AML-193 (cell line): ENCODE measurements at places on chromosomes 2 and 18.

GRCh38 chr18:79383388-79384056 is 12.2 kb upstream of the NFATC1 start:
- no peak for DNase-seq

DNA sequence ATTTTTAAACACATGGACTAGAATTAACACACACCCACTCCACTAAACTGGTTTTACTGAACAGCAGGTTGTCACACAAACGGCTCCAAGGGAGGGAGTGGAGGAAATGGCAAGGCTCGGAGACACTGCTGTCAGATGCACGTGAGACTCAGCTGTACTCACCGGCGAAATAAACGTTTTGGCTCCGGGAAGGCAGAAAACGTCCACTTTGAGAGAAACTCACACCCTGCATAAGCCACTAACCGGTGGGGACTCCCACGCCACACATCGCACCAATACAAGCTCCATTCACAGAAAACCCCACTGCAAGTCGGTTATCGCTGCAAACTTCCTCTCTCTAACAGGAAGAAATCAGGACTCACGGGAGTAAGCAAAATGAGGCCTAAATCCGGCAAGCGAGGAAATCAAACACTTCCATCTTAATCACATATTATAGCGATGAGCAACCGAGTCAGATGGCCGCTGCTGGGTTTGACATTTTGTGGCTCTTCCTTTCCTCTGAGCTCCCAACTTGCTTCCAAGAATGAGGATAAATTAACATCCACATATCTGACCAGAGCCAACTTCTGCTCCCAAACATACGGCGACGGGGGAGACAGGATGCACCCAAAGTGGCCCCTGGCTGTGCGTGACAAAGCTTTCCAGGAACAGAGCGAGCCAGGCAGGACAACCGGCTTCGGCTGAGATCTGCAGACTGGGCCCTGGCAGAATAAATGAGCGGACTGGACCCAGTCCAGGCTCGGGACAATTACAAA is 63.5 kb downstream of the HDAC4 start:
- no peak for DNase-seq

- no peak for DNase-seq
Observed at GRCh38 chr18:10057401-10057893, 143.6 kb downstream of the VAPA start.

GRCh38 chr2:138708682-138709241 is 71.4 kb downstream of the NXPH2 start:
- no peak for DNase-seq

DNA sequence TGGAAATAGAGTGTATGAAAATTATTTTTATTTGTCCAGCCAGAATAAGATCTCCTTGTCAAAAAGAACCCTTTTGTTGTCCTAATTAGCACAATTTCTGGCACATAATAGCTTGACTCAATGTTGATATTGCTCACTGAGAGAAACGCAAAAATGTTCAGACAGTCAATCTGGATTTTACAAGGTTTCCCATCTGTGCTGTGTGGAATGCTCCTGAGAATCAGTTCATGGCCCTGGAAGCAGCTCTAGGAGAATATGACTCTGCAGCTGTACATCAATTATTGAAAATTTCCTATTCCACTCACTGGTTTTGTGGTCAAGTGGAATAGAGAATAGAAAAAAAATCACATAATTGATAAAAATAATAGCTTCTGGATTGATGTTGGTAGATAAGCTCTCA is 1582.9 kb upstream of the NXPH2 start:
- no peak for DNase-seq

DNA sequence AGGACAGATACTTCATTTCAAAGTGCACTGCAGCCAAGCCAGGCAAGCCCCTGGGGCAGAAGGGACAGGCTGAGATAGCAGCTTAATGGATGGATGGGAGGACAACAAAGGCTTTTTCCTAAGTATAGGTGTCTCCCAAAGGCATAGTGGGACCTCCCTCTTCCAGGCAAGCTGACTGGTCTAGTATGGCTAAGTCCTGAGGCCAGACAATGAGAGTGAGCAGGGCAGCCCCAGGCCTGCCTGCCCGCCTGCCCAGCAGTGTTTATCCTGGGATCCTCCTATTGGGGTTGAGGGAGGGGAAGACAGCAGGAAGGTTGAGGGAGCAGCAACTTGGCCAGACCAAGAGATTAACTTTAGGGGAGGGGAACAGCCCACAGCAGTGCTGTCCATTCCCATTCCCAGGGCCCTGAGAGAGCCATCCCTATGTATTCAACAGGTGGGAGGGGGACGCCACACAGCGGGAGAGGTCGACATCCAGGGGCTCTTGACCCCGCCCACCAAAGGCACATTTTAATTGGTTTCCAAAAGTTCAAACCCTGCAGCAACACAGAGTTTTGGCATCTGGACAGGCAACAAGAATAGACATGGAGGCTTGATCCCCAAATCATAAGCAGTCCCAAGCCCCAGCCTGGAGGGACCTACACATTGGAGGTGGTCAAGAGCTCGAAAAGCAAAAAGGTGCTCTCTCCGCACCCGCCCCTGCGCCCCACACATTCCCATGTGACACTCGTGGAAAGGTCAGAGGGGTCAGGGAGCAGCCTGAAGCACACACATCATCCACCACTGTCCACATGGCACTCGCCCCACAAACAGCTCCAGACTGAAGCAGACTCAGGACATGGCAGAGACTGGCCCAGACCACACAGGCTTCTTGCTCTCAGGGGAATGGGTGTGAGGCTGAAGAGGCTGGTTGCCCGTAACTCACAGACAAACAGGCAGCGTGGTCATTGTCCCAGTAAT is 2.9 kb upstream of the SFXN5 start:
- no peak for DNase-seq

GRCh38 chr18:79305911-79306310 is 89.8 kb upstream of the NFATC1 start:
- no peak for DNase-seq

- no peak for DNase-seq
Observed at GRCh38 chr2:236489895-236490404, 79.7 kb upstream of the ACKR3 start.

- DNase-seq: peak; percentile 17
Observed at GRCh38 chr2:131641414-131642206, 113.9 kb downstream of the CCDC74A start.

GRCh38 chr18:10135302-10135926 is 221.6 kb downstream of the VAPA start:
- no peak for DNase-seq

DNA sequence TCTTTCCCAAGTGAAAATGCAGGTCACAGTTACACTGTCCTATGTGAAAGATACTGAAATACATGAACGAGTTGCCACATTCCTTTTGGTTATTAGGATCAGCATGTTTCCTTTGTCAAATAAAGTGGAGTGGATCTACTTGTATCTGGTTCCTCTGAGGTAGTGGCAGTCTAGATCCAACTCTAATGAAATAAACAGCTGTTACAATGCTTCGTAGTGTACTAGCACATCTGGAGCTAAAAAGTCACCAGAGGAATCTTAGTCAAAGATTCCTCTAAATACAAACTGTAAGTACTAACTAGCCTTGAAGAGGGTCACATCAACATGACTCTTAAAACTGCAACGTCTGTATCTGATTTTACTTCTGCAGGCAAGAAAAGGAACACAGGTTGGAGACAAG is 228.9 kb downstream of the DYM start:
- DNase-seq: no peak

DNA sequence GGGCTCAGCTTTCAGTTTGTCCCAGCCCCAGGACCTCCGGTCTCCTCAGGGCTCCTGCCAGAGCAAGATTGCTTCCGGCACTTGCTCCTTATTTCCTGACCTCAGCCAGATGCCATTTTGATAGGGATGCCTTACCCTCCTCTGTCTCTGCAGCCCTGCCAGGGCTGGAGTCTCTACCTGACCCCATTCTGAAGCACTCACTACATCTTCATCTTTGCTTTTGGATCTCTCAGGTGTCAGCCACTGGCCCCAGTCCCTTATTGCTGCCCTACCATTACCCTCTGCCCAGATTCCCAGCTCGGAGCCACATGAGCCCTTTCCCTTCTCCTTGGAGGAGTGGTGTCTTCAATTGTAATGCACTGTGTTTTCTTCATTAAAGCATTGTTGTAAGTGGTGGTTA is 17.1 kb downstream of the OSBPL6 start:
- no peak for DNase-seq

DNA sequence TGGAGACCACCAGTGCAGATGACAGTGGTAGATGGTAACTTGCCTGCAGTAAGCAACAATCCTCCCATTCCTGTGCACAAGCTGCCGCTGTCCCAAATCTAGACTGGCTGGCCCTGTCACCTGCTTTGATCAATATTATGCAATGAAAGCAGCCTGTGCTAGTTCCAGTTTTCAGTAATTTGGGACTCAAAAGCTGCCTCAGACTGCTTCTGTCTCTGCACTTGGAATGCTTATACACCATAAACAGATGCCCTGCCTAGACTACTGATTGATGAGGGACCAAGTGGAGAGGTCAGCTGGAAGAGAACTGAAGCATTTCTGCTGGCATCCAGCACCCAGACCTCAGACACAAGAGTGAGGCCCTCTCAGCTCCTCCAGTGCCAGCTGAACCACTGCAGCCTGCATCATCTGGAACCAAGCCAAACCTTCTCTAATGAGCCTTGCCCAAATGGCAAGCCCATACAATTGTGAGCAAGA is 24.9 kb downstream of the CCBE1 start:
- no peak for DNase-seq

DNA sequence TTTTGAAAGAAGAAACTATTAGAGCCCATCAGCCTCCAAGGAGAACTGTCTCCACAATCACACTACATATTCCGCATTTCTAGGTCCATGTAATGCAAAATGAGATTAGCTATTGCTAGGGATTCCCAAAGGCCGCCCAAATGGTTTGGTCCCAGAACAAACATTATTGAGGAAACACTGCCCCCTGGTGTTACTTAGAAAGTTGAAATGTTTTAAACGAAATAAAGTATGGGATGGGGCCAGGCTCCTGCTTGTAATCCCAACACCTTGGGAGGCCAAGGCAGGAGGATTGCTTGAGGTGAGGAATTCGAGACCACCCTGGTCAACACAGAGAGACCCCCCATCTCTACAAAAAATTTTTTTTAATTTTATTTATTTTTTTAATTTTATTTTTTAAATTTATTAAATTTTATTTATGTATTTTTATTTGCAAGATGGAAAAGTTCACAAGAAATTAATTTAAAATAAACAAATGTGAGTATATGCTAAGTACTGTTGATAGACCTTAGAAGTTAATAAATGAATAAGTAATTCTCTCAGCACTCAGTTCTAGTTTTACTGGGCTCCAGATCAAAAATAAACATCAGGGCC is 5.5 kb downstream of the NHEJ1 start:
- peak; percentile 76 for DNase-seq

- peak; percentile 4 for DNase-seq
Observed at GRCh38 chr2:151904021-151904420, 75.8 kb upstream of the ARL5A start.

- no peak for DNase-seq
Observed at GRCh38 chr2:153047220-153047619, 328.8 kb downstream of the ARL6IP6 start.

- DNase-seq: no peak
Observed at GRCh38 chr2:84115173-84115857, 343.8 kb downstream of the SUCLG1 start.

DNA sequence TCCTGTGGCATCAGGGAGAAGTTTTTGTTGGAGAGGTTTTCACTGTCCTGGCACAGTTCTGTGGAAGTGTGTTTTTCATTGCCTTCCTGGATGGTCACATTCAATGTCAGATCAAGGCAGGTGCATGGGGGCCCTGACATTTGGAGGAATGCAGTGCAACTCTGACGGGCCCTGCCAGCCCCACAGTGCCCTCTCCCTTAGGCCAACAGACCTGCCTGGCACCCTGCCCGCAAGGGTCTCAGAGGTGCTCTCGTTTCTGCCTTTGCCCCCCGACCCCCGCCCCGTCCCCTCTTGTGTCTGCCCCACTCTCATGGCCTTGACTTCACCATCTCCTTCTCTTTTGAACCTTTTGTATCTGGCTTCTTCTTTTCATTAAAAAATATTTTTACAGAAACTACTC is 257.2 kb upstream of the HDAC4 start:
- DNase-seq: no peak

- DNase-seq: peak; percentile 28
Observed at GRCh38 chr2:149561309-149561926, 26.2 kb downstream of the MMADHC start.

DNA sequence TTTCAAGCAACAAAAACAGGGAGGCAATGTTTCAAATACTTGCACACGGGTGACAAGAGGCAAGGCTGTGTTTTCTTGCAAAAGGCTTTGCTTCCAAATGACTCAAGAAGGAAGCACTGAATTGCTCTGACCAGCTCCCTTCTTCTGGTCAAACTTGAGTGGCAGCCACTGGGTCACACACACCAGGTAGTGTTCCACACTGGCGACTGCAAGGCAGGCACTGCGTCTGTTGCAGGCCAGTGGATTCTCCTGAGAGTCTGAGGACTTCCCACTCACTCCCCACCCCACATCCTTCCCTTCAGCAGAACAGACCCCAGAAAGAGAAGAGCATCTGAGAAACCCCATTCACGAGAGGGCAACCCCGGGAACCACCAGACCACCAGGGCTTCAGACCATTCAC is 19.8 kb downstream of the PARD6G start:
- no peak for DNase-seq

- no peak for DNase-seq
Observed at GRCh38 chr2:160167089-160167740, 32.9 kb downstream of the ITGB6 start.

DNA sequence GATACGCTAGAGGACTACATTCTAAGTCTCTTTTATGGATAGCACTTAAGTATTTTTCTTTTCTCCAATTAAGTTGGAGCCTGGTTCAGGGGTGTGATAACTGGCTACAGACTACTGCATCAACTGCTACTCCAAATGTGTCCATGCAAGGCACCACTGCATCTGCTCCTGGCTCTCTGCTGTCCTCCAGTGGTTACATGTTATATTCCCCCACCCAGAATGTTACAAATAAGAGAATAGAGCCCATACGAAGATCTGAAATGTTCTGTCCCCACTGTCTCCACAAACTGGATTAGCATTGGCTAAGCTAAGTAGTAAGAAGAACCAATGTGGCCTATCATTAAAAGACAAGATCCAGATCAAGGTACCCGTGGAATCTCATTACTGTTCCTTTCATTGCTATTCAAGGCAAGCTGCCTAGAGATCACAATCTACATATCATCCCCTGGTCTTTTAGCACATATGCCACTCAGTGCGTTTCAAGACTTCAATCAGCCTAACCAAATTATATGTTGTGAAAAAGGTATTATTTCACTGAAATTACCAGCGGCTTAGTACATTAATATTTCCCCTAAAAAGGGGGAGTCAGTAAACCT is 308.3 kb upstream of the SLC8A1 start:
- DNase-seq: peak; percentile 22

- no peak for DNase-seq
Observed at GRCh38 chr2:85746321-85747004, 7.3 kb upstream of the ATOH8 start.

GRCh38 chr2:120762341-120763061 is 26.8 kb downstream of the GLI2 start:
- DNase-seq: no peak

- no peak for DNase-seq
Observed at GRCh38 chr2:70433315-70433714, 120.3 kb downstream of the TGFA start.

GRCh38 chr2:238653431-238654109 is 194.3 kb upstream of the TWIST2 start:
- no peak for DNase-seq

GRCh38 chr18:23710068-23710527 is 20.8 kb downstream of the LAMA3 start:
- DNase-seq: no peak

- DNase-seq: peak; percentile 55
Observed at GRCh38 chr2:141497272-141497671, 633.5 kb downstream of the LRP1B start.
